ENCODE measurements at places on chromosomes 13 and 19.

DNA sequence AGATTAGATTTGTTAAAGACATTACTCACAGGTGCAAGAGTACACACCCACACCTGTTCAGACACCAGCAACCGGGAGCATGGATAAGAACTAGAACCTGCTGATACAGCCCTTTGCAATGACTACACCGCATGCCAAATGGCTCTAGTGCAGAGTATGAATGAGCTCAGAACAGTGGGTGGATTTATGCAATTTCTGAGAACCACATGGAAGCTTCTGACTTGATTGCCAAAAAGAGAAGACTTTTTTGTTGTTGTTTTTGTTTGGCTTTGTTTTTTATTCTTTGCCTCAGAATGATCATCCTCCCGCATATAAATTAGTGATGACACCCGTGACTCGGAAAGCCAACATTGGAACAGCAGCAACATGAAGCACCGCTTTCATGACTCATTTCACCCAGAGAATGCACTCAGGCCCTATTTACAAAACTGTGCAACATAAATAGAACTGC lies 77.4 kb upstream of the LRCH1 start:
- no peak for DNase-seq

DNA sequence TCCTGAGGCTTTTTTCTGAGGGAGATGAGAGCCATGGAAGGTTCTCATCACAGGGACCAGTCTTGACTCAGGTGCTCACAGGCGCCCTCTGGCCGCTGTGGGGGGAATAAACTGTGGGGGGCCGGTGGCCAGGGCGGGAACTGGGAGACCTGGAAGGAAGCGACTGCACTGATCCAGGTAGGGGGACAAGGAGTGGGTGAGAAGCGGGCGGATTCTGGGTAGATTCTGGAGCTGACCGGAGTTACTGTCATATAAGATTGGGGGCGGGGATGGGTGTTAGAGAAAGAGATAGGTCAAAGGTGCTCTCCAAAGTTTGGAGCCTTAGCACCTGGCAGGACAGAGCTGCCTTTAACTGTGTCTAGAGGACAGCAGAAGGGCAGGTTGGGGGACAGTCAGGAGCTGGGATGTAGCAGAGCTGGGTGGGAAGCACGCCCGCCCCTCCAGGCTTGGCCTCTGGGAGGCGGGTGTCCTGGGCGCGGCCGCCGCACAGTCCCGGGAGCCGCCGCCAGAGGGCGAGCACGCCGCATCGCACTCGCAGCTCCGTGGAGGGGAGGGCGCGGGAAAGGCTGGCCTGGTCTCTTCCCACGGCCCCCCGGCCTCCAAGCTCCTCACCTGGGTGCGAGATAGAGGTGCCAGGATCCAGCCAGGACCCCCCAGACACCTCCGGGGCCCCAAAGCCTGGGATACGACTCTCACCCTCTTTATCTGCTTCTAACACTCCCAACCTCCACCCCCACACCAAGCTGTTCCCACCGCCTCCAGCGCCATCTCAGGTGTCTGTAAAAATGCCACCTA lies 4.2 kb upstream of the DAND5 start:
- peak; percentile 66 for DNase-seq

- DNase-seq: no peak
Measured at GRCh38 chr19:35417713-35418534, 30.1 kb upstream of the FFAR2 start.

GRCh38 chr19:13872339-13872694 lies 4.6 kb upstream of the NANOS3 start:
- DNase-seq: no peak

DNA sequence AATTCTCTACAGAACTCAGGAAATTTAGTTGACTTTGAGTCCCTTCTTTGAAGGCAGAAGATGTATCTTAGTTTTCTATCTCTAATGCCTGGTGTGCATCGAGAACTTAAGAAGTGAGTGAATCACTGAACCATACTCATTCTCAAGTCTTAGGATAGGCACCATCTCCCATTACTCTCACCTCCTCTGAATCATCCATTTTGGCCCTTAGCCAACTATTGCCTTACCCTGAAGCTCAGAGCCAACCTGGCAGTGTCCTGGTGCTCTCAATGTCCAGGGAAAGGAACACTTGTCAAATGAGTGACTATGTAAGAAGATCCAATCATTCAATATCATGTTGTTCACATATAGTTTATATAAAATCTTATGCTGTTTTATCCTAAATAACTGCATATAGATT lies 146.6 kb downstream of the RGCC start:
- DNase-seq: no peak

DNA sequence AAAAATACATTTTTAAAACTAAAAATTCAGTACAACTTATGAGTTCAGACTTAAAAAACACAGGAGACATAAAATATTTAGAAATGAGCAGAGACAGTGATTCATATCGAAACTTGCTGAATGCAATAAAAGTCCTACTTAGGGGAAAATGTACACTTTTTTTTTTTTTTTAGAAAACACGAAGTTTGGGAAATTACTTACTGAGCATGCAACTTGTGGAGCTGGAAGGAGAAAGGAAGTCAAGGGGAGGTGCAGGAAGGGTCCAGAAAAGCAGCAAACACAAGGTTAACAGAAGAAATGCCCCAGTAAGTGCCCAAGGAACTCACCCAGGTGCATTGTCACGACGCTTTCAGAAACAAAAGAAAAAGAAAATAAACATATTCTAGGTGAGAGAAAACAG lies 18.6 kb upstream of the LAIR1 start:
- no peak for DNase-seq

GRCh38 chr13:62234780-62235440 lies 819.3 kb upstream of the PCDH20 start:
- no peak for DNase-seq

- DNase-seq: no peak
Measured at GRCh38 chr13:112248406-112248760, 127.8 kb upstream of the SPACA7 start.

- no peak for DNase-seq
Measured at GRCh38 chr13:49635599-49636433, 7.5 kb downstream of the ARL11 start.

DNA sequence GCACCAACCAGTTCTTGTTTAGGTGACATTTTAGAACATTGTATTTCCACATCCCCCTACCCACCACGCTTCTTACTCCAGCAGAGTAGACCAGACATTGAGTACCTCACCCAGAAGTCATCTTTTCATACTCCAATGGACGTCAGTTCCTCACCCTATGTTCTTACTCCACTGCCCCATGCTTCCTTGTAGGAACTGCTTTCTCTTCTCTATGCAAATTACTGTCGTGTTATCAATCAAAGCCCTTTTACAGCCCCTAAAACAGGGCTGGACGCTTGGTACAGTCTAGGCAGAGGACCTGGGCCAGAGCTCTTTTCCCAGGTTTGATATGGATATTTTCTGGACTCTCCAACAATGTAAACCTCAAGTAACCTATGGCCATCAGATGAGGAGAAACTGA lies 58.2 kb downstream of the USP12 start:
- no peak for DNase-seq

DNA sequence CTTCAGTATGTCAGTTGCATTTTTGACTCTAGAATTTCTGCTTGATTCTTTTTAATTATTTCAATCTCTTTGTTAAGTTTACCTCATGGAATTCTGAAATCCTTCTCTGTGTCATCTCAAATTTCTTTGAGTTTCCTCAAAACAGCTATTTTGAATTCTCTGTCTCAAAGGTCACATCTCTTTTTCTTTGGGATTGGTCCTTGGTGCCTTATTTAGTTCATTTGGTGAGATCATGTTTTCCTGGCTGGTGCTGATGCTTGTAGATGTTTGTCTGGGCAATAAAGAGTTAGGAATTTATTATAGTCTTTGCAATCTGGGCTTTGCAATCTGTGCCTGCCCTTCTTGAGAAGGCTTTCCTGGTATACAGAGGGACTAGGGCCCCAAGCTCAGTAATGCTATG lies 18.5 kb upstream of the KBTBD7 start:
- no peak for DNase-seq

DNA sequence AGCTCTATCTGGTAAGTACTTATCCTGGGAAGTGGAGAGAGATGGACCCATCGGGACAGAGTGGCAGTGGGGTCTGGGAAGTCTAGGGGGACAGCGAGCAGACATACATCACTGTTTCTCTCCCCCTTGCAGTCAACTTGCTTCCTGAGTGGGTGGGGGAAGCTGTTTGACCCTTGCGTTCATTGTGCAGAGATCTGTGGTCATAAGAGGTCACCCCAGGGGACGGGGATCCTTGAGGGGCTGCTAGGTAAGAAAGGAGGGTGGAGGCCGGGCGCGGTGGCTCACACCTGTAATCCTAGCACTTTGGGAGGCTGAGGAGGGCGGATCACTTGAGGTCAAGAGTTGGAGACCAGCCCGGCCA lies 474 bp downstream of the ARHGEF18 start:
- no peak for DNase-seq

DNA sequence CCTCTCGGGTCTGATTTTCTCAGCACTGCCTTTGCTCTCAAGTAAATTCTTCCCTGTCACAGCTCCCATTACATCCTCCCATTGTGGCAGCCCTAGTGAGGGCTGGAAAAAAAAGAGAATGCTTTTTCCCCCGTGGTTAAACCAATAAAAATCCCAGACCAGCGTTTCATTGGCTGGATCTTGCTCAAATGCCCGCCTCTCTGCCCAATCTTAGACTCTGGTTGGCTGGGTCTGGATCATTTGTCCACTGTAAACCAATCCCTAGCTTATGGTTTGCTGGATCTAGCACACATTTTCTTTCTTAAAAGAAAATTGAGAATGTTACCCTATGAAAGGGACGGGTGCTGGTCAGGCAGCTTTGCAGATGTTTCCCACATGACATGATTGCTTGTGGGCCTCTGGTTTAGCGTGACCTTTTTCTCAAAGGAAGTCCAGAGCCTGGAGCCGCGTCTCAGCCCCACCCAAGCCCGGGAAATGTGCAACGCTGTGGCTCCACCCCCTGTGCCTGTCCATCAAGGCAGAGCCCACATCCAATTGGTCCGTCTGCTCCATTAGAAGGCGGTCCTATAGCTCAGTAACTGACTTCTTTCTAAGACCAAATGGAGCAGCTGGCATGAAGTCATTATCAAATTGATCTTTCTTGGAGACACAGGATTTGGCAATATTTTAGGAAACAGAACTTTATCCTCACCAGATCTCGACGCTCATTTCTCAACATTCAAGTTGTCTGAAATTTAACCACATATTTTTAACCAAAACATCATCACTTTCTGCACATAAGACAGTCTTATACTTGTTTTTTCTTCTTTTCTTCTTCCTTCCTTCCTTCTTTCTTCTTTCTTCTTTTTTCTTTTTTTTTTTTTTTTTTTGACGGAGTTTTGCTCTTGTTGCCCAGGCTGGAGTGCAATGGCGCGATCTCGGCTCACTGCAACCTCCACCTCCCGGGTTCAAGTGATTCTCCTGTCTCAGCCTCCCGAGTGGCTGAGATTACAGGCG lies 2.6 kb upstream of the MCEMP1 start:
- no peak for DNase-seq

GRCh38 chr19:9061879-9062278 lies 25.0 kb upstream of the OR1M1 start:
- DNase-seq: no peak

GRCh38 chr19:2569596-2570465 lies 93.9 kb downstream of the GADD45B start:
- DNase-seq: no peak

GRCh38 chr19:57099199-57099661 lies 20.6 kb upstream of the USP29 start:
- peak; percentile 23 for DNase-seq

- no peak for DNase-seq
Measured at GRCh38 chr13:72527333-72527732, 200.1 kb downstream of the MZT1 start.

DNA sequence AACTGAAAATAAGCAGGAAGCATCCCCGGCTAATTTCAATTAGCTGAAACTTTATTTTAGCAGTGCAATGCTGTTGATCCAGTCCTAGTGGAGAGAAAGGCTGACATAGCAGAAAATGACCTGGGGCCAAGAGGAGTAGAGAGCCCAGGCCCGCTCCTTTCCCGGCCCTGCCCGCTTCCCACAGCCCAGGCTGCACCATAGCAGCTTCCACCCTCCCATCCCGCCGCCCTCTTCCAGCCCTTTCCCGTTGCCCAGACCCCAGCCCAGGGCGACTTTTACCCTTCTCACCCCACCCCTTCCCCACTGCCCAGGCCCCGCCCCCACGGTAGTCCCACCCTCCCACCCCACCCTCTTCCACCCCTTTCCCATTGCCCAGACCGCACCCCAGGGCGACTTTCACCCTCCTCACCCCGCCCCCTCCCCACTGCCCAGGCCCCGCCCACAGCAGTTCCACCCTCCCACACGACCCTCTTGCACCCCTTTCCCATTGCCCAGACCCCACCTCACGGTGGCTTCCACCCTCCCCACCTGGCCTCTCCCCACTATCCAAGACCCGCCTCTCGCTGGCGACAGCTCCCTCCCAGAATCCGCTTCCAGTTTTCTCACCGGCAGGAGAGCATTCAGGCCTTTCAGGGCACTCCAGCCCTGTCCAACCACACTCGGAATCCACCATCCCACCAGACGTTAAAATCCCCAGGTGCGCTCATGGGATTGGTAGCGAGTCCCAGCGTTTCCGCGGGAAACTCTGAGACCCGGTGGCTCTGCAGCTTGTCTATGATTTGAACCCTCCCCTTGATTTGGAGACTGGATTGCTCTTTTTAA lies 8.3 kb downstream of the ZNF160 start:
- no peak for DNase-seq

GRCh38 chr19:3866910-3867638 lies 1.8 kb downstream of the ZFR2 start:
- DNase-seq: no peak

Measured in activated T-helper 1 cell treated with anti-CD3 and anti-CD28 coated beads, Interleukin-2, amount 50 U/mL, for 16 hours (primary cell).